ENCODE measurements at places on chromosomes 11 and 22.

DNA sequence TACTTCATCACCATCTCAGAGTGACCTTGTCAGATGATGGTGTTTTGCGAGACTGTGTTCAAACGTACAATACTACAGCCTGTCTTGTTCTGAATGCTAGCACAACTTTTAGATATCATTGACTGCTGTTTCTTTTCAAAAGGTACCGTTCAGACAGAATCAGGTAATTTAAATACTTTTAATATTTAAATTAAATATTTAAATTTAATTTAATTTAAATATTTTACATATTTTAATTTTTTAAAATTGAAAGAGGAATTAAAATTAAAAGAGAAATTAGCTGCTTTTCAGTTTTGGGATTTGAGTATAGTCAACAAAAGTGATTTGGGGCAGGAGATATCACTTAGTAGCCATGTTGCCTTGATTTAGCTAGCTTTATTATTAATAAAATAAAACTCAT is 642.1 kb upstream of the CCDC179 start:
- no peaks in the 10 kb centered on the region for H3K36me3 ChIP-seq
- H3K27ac ChIP-seq: no peak overlapping the region
- H3K4me3 ChIP-seq: no peak overlapping the region

DNA sequence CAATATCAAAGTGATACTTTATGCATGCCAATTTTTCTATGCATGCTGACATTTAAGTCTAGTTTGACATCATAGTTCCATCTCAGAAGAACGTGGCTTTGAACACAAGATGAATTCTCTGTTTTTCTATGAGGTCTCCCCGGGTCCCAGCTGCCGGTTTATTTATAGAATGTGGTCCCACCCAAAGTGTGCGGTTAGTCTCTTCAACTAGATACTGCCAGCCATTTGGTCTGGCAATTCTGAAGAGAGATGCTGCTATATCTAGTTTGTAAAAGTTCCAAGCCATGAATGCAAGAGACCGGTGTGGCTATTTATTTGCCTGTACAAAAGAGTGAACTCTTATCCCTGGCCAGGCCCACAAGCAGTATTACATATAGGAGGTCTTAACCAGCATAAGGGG is 9.2 kb downstream of the OR5A2 start:
- no peaks in the 10 kb centered on the region for H3K4me1 ChIP-seq
- no peak for DNase-seq
- H3K4me3 ChIP-seq: no peak overlapping the region
- H3K27me3 ChIP-seq: no peaks in the 10 kb centered on the region
- no peaks in the 10 kb centered on the region for H3K36me3 ChIP-seq

DNA sequence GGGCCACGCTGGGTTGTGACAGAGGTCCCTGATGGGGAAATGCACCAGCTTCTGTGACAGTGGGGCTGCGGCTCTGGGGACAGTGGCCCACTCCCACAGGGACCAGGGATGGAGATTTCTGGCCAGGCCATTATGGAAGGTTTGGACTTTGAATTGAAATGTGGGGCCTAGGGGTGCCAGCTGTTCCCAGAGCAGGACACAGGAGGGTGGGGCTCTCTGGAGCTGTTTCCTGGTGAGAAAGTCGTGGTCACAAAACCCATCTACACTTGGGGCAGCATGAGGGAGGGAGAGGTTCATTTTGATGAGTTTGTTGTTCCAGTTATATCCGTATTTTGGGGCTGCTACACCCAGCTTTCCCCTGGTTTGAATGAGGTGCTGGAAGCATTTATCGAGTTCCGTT is 52.2 kb downstream of the LRP5 start:
- H3K27ac ChIP-seq: no peak overlapping the region
- no peaks in the 10 kb centered on the region for H3K36me3 ChIP-seq
- H3K4me1 ChIP-seq: no peaks in the 10 kb centered on the region
- DNase-seq: no peak
- no peaks in the 10 kb centered on the region for H3K27me3 ChIP-seq

DNA sequence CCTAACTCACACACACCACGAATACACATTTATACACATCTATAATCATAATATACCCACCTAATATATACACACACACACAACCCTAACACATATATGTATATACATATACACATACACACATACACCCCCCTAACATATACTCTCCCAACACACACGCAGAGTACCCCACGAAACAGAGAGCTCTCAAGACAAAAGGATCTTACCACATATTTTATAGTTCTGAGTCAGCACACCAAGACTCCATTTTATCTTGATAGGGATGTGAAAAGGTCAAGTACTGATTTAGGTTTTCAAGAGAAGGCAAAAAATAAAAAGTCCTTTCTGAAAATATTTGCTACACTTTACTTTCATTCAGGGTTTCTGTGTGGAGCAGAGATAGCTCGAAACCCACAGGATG is 1207.2 kb downstream of the LRRC4C start:
- no peak overlapping the region for H3K4me3 ChIP-seq
- no peak overlapping the region for H3K27ac ChIP-seq
- H3K36me3 ChIP-seq: no peaks in the 10 kb centered on the region

- no peaks in the 10 kb centered on the region for H3K4me1 ChIP-seq
- DNase-seq: no peak
- no peaks in the 10 kb centered on the region for H3K36me3 ChIP-seq
- no peak overlapping the region for H3K27ac ChIP-seq
- no peaks in the 10 kb centered on the region for H3K27me3 ChIP-seq
Observed at GRCh38 chr11:118109231-118109630, 22.5 kb upstream of the SMIM35 start.

GRCh38 chr11:96391698-96392307 is 2.0 kb downstream of the JRKL start:
- H3K4me1 ChIP-seq: peaks cover 11% of the 10 kb centered on the region
- no peaks in the 10 kb centered on the region for H3K27me3 ChIP-seq
- H3K27ac ChIP-seq: no peak overlapping the region

DNA sequence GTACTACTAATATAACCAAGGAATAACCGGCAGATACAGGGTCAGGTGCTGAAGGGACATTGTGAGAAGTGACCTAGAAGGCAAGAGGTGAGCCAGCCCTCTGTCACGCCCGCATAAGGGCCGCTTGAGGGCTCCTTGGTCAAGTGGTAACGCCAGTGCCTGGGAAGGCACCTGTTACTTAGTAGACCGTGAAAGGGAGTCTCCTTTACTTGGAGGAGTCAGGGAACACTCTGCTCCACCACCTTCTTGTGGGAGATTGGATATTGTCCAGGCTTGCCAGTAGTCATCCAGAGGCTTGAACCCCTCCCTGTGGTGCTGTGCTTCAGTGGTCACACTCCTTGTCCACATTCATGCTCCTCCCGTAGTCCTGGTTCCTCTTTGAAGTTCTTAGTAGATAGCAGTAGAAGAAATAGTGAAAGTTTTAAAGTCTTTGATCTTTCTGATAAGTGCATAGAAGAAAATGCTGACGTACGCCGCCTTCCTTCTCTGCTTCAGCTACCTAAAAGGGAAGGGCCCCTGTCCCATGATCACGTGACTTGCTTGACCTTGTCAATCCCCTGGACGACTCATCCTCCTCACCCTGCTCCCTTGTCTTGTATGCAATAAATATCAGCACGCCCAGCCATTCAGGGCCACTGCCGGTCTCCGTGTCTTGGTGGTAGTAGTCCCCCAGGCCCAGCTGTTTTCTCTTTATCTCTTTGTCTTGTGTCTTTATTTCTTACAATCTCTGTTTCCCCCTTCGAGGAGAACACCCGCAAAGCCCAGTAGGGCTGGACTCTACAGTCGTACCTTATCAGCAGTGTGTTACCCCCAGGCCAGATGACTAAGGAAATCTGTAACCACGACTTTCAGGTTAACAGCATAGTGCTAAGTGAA is 6.1 kb downstream of the NUP50 start:
- H3K4me1 ChIP-seq: peaks cover 51% of the 10 kb centered on the region
- H3K27ac ChIP-seq: peak overlapping the region; percentile 46
- no peak overlapping the region for H3K4me3 ChIP-seq
- H3K27me3 ChIP-seq: no peaks in the 10 kb centered on the region
- H3K36me3 ChIP-seq: peaks cover 17% of the 10 kb centered on the region

DNA sequence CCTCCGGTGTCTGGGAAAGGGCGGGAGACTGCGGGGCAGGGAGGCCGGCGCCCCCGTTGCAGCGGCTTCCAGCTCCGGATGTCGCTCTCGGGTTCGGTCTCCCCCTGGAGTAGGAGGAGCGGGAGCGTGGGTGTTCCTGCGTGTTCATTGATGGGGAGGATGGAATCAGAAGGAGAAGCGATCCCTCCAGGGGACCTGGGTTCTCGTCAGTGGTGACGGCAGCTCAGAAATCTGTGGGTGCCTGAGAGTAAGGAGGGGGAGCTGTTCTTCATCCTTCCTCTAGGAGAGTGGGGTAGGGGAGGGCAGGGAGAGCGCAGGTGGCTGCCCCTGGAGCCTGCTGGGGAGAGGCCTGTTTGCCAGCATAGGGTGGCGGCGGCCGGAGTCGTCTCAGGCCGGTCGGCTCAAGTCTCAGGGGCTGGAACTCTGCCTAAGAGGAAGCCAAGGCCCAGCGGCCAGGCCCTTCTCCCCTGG is 1.1 kb downstream of the UBASH3B start:
- DNase-seq: peak; percentile 12
- H3K4me1 ChIP-seq: peaks cover 16% of the 10 kb centered on the region
- H3K36me3 ChIP-seq: no peaks in the 10 kb centered on the region
- H3K27ac ChIP-seq: peak overlapping the region; percentile 67

DNA sequence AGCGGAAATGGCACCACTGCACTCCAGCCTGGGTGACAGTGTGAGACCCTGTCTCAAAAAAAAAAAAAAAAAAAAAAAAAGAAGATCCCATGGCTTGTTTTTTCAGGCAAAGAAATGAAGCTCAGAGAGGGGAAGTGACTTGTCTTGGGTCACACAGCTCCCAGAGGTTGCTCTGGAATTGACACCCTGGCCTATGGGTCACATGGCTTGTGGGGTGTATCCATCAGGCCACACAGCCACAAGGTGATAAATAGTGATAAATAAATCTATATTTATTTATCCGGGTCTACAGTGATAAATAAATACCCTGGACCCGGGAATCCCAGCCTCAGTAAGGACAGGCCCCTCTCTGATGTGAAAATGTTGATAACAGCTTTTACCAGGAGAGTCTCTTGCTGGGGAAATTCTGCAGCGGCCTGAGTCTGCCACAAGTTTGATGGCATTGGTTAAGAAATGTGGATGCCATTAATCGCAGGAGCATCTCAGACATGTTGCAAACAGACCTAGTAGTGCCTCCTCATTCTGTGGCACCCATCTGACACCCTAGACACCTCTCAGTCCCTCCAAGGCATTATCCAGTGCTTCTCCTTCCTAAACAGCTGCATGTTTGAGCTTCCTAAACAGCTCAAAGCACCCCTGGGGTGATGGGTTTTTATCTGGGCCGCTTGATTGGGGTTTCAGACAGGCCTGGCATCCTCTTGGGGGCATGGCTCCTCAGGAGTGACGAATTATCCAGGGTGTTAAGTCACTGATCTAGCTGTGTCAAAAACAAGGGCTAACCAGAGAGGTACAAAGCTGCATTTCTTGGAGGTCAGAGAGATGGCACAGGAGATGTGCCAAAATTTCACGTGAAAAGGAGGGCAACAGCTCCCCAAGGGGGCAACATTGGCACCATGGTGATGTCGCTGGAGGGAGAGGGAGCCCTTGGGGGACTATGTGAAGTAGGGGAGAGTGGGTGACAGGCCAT is 1.9 kb upstream of the EMID1 start:
- no peak for DNase-seq
- no peak overlapping the region for H3K27ac ChIP-seq
- peaks cover 3% of the 10 kb centered on the region for H3K27me3 ChIP-seq
- peaks cover 15% of the 10 kb centered on the region for H3K4me1 ChIP-seq
- no peak overlapping the region for H3K4me3 ChIP-seq
- H3K36me3 ChIP-seq: no peaks in the 10 kb centered on the region
